ENCODE measurements at places on chromosomes 1 and 21.

DNA sequence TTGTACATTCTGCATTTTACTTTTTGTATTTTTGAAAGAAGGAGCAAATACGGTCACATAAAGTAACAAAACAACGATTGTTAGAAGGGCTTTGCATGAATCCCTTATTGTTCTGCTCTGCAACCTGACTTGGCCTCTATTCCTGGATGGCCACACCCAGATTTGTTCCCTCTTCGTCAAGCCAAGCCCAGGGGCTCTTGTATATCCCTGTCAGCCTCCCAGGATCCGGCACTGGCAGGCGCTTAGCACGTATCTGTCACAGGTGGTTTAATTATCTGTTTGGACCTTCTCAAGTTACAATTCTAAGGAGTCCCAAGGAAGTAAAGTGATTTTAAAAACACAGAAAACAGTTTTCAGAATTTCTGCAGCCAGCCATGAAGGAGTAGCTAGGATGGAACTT is 28.0 kb downstream of the CRYAA start:
- no peak for DNase-seq

- DNase-seq, result no peak
Observed at GRCh38 chr1:113874012-113874879, 2.7 kb upstream of the PTPN22 start.

DNA sequence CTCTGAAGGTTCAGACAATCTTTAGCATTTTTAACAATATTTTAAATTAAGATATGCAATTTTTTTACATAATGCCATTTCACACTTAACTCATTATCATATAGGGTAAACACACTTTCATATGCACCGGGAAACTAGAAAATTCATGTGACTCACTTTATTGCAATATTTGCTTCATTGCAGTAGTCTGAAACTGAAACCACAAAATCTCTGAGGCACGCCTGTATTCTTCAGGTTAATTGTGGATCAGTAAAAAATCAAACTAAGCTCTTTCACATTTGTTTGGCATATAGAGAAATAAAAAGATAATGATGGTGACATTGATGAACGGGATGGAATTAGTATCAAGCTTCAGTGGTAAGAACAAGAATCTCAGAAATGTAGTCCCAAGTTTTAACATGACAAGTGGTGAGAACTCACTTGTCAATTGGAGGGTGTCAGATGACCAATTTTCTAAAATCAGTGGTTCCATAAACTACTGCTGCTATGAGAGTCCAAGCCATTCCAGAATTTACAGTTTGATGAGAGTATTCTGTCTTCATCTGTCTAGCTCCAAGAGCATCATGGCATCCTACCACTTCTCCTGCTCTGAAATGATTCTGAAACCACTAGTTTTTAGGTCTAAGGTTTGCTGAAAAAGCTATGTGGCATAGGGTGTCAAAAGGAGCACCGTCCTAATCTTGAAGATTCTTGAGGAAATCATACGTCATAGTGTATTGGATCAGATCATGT is 281.0 kb downstream of the PTPRC start:
- DNase-seq, result no peak

DNA sequence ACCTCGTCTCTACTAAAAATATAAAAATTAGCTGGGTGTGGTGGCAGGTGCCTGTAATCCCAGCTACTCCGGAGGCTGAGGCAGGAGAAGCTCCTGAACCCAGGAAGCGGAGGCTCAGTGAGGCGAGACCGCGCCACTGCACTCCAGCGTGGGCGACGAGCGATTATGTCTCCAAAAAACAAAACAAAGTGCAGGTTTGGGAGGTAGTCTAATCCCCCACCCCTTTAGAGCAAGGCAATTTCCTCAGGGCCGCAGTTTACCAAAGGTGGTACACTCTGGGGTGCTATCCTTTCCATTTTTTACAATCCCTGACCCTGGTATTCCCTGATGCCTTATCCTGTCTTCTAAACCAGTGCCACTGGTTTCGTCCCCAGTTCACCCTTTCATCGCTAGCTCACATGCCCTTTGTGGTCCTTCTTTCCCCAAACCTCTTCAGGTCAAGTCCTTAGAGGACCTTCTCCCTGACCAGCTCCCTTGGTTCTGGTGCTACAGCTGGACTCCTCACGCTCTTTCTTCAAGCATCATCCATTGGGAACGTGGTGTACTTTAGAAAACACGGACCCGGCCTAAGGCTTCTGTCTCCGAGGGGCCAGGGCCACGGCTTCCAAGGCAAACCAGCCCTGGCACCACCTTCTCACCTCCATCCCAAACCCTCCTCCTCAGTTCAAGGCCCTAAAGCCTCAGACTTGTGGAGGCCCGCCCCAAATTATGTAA is 873 bp downstream of the IFT25 start:
- DNase-seq, result no peak

GRCh38 chr1:41482001-41482765 is 2.3 kb downstream of the EDN2 start:
- DNase-seq, result no peak

GRCh38 chr1:150473659-150474058 is 13.6 kb upstream of the TARS2 start:
- no peak for DNase-seq

DNA sequence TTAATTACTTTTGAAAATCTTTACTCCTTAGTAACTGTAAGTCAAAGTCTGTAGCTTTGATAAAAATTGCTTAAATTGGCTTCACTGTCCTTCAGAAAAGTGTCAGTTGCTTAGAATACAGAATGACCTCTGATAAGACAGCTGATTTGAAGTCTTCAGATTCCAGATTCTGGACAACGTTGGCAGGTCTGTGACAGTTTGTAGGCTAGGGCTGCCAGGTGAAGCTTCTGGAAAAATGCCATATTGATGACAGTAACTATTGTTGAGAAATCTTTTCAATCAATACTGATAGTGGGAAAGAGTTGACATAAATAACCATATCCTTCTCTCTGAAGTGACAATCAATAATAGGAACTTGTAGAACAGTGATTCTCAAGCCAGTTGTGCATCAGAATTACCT is 41.3 kb downstream of the RPAP2 start:
- no peak for DNase-seq

- no peak for DNase-seq
Observed at GRCh38 chr1:29179641-29180184, 2.0 kb downstream of the SRSF4 start.

GRCh38 chr1:184882957-184883815 is 91.1 kb downstream of the NIBAN1 start:
- no peak for DNase-seq

GRCh38 chr1:101071470-101071891 is 45.9 kb upstream of the DPH5 start:
- no peak for DNase-seq

- DNase-seq, result peak; percentile 8
Observed at GRCh38 chr1:221708987-221709386, 32.9 kb downstream of the DUSP10 start.

DNA sequence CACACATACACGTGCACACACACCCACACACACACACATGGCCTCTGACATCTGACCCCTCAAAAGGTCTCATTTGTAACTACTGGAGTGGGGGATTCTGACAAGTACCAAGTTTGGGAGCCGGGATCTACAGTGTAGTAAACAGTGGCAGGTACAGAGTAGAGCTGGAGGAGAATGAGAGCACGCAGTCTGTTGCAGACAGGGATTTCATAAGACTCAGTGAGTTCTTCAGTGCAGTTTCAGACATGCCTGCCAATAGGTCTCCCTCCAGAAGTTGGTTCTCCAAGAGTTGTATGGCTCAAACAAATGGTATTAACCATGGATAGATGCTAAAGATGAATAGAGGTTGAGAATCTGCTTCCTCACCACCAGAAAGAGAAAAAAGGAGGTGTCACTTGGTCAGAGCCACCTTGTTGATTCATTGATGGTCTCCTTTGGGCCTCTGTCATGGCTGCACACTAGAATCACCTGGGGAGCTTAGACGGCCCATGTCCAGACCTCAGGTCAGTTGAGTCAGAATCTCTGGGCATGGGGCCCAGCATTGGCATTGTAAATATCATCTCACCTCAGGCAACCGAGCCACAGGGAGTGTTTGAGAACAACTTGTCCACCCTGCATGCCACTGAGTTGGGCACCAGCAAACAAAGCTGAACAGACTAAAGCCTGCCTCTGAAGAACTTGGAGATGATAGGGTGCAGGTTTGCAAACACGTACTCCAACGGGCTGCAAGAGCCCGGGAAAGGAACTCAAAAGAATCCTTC is 122.1 kb downstream of the EDEM3 start:
- DNase-seq, result no peak

- DNase-seq, result no peak
Observed at GRCh38 chr1:36320767-36321118, 2.7 kb downstream of the EVA1B start.

GRCh38 chr1:230684146-230684545 is 29.8 kb downstream of the AGT start:
- no peak for DNase-seq

- no peak for DNase-seq
Observed at GRCh38 chr1:230188826-230189225, 121.8 kb downstream of the GALNT2 start.

DNA sequence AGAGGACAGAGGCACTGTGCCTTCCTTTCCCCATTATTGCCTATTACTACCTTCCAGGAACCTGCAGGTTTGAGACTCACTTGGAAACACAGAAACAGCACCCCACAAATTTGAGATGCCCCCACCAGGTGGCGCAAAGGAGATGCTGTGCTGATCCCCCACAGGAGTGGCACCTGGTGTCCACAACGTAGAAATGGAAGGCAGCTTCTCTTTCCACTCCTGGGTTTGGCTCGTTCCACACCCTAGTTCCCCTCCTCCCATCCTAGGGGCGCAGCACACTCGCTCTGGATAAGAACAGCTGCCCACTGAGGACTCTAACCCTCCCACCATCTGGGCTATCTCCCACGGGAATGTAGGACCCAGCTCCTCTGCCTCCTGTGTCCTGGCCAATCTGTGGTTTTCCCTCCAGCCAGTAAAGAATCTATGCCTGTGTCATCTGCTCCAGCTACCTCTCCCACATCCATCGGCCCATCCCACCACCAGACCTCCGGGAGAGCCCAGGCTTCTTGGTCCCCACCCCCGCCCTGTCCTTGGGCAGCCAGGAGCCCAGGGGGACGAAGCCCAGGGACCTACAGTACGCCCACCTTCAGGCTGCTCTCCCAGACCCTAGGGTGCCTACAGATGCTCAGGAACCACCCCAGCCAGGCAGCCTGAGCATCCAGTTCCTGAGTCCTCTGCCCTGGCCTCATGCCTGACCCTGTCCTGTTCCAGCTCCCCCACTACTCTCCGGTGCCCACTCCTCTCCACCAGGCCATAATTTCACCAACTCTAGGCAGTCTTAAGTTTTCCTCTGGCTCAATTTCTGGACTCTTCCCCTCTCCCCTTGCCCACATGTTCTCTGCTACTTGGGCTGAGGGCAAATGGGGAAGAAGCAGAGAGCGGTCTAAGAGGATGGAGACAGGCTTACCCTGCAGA is 549 bp downstream of the THBS3 start:
- DNase-seq, result peak; percentile 89

DNA sequence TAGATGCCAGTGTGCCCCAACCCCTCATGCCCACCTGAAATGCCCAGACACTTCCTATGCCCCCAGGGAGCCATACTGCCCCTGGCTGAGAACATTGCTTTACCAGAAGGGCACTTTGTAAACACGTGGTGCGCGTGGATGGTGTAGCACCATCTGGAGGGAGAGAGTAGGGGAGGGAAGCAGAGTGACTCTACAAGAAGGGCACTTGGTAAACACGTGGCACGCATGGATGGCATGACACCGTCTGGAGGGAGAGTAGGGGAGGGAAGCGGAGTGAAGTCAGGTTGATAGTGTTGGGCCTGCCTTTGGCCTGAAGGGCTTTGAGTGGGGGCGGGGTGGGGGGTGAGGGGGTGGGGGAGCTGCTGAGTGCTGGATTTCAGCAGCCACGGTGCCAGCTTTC is 324.0 kb upstream of the VAMP3 start:
- DNase-seq, result no peak

DNA sequence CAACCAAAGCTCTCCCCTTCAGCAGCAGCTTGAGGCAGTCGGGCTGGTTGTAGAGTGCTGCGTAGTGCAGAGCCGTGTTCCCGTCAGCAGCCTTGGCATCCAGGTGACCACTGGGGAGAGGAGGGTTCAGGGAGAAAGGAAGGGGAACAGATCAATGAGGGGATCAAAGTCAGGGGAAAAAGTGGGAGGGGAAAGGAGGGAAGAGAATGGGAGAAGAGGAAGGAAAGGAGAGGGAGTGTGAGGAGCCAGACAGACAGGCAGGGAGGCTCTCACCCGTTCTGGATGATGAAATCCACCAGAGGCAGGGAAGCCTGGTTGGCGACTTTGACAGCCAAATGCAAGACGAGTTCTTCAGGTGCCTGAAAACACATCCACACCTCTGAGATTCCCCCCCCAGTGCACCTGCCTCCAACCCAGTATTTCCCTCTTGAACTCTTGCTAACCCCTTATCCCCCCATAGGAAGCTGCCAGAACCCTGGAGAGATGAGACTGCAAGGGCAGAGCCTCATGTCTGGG is 9.8 kb upstream of the TCEA3 start:
- no peak for DNase-seq

DNA sequence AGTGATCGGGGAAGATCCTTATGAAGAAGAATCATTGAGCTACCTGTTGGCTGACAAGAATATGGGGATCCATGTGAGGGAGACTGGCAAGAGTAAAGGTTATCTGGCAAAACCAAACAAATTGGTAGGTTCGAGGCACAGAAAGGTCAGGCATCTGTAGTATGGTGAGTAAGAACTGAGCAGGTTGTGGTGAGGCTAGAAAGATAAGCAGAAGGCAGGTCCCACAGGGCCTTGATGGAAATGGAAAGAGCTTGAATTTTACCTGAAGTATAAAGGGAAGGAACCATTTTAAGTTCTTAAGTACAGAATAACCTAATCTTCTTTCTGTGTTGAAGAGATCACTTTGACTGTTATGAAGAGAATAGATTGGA is 11.1 kb downstream of the PTPRC start:
- DNase-seq, result no peak

DNA sequence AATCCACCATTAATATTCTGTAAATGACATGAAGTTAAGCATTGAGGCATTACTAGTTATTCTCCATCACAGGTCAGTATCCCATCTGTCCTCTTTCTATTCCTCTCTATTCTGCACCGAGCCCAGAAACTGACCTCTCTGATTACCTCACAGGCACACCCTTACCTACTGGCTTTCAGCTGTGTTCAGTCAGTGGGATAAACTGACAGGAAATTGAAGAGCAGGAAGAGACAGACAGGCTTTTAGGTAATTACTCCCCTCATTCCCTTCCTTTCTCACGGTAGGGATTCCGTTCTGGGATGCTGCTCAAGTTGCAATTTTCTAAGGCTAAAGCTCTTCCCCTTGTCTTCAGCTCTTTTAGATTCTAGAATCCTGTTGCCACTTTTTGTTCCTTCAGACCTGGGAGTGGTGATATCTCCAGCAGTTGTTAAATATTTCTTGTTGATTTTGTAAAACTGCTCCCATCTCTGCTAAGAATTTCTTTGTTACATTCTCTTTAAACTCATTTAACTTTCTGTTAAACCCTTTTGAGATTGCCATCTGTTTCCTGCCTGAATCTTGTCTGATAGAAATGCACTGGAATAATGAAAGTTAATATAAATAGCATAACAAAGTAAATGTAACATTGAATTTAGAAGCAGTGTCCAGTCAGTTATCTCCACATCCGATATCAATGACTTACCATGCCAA is 1063.4 kb downstream of the PLA2G4A start:
- no peak for DNase-seq

- DNase-seq, result no peak
Observed at GRCh38 chr1:22225858-22226589, 83.1 kb upstream of the WNT4 start.

- DNase-seq, result no peak
Observed at GRCh38 chr1:225156254-225156653, 226.8 kb downstream of the DNAH14 start.

All from activated naive CD4-positive, alpha-beta T cell (primary cell).